ENCODE measurements at places on chromosomes 3 and 15. TPM values are rescaled to one million over a fixed set of nuclear protein-coding genes. Genes with fewer than 3 reads are reported as not detected.
A peak's percentile ranks its signal among the peaks of the same experiment; 100 is the strongest.

COL6A5 gene
- polyA plus RNA-seq = not detected

DNA sequence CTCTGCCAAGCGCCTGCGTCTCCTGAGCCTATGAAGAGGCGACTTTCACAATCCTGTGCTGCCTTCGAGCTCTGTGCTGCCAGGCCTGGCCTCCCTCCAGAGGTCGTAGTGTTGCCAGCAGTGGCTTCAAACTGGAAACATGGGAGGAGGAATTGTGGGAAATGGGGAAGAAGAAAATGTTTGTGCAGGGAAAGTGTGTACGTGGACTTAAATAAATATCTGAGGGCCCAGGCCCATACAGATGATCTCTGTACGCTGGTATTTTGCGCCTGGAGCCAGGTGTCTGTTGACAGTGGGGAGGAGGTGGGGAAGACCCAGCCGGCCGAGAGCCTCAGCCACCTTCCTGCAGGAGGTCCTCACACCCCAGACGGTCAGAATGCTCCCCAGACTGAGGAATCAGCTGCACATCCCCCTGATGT, 44.6 kb downstream of the ZBTB38 start:
- no peak for DNase-seq

MYZAP gene
- 25.2 TPM for polyA plus RNA-seq

DNA sequence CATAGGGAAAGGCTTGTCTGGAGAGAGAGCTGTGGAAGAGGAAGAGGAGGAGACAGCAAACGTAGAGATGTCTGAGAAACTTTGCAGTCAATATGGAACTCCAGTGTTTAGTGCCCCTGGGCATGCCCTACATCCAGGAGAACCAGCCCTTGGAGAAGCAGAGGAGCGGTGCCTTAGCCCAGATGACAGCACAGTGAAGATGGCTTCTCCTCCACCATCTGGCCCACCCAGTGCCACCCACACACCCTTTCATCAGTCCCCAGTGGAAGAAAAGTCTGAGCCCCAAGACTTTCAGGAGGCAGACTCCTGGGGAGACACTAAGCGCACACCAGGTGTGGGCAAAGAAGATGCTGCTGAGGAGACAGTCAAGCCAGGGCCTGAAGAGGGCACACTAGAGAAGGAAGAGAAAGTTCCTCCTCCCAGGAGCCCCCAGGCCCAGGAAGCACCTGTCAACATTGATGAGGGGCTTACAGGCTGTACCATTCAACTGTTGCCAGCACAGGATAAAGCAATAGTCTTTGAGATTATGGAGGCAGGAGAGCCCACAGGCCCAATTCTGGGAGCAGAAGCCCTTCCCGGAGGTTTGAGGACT, 6.9 kb downstream of the MAP1A start:
- DNase-seq = no peak

PEX11A gene
- 19.2 TPM for polyA plus RNA-seq

DNA sequence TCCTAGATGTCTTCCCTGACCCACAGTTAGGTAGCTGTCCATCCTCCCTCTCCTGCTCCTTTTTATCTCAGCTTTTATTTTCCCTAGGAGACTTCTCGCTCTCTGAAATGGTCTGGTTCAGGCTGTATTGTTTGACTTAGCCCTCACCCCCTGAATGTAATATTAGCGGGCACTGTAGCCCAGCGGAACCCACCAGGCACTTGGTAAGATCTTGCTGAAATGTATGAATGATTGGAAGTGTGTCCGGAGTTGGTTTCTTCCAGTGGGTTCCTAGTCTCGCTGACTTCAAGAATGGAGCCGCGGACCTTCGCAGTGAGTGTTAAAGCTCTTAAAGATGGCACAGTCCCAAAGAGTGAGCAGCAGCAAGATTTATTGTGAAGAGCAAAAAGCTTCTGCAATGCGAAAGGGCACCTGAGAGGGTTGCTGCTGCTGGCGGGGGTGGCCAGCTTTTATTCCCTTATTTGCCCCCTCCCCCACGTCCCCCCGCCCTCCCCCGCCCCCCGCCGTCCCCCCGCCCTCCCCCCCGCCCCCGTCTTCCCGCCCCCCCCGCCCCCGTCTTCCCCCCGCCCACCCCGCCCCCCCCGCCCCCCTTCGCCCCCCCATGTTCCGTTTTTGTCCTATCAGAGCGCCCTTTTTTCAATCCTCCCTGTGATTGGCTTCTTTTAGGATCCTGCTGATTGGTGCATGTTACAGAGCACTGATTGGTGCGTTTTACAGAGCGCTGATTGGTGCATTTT, 694 bp upstream of the EEFSEC start:
- no peak for DNase-seq

DNA sequence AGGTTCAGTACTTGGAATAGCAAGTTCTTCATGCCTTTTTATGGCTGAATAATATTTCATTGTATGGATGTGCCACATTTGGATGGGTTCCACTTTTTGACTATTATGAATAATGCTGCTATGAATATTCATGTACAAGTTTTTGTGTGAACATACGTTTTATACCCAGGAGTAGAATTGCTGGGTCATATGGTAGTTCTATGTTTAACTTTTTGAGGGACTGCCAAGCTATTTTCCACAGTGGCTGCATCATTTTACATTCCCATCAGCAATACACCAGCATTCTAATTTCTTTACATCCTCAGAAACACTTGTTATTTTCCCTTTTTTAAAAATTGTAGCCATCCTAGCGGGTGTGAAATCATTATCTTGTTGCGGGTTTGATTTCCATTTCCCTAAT, 76.0 kb upstream of the PRR20G start:
- no peak for DNase-seq

DNA sequence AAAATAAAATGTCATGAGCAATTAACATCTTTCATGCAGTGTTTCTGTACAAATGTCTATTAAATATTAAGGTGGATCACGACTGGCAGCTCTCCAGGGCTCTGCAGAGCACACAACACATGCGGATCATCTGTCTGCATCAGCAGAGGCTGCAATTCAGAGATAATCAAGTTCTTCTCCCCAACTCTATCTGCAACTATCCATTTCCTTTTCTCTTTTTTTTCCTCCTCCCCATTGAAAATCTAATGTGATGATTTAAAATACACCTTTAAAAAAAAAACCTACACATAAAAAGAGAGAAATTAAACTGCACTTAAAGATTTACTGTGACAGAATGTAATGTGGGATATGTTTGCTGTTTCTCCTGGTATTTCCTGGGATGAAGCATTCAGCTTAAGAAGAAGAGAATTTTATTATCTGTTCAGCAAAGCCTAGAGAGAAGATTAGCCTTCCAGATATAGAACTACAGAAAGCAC, 352.6 kb upstream of the CCDC54 start:
- no peak for DNase-seq

GRCh38 chr3:183013856-183014255, 33.5 kb upstream of the DCUN1D1 start:
- no peak for DNase-seq

DNA sequence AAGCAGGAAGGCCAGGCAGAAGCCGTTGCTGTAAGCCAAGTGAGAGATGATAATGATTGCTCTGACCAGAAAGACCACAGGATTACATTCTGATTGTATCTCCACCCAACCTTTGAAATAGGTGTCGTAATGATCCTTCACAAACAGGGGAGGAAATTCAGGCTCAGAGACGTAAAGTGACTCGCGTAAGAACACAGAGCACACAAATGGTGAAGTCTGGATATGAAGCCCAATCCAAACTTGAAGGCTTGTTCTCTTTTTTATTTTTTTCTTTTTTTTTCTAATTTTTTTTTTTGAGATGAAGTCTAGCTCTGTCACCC, 25.3 kb upstream of the PIAS1 start:
- DNase-seq = no peak

DNA sequence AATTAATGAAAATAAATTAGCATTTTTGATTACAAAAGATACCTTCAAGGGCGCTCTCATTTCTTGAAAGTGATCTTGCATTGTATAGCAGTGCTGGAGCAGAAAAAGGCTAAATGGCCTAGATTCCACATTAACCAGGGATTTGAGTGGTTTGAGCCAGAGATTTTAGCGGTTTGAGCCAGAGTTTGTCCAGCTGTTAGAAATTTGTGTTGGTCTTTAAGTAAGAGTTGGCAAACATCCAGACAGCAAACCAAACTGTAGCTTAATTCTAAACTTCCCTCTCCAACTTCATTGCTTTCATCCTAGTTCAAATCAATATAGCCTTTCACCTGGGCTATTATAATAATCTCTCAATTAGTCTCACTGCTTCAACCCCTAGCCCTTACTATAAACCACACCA, 351.7 kb downstream of the IGSF11 start:
- no peak for DNase-seq

- no peak for DNase-seq
Observed at GRCh38 chr3:144402430-144402829, 430.8 kb downstream of the DIPK2A start.

RAD51 gene
- 0.89 TPM for polyA plus RNA-seq

DNA sequence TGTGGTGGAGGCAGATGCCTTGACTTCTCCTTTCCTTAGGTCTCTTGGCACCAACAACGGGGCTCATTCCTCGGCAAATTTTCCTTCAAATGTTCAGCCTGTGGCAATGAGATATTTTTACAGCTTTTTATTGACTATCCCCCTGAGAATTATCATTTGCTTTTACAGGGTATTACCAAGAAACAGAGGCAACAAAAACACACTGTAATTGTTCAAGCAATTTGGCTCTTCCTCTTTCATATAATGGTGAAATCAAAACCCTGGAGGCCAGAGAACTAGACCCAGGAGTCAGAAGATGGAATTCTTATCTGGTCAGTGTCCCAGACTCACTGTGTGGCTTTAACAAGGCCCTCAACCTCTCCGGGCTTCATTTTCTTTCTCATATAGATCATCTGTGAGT, 40.1 kb downstream of the TRIM42 start:
- DNase-seq = no peak

GRCh38 chr3:54322354-54322753, 200.0 kb downstream of the CACNA2D3 start:
- peak; percentile 87 for DNase-seq

CCDC9B gene
- polyA plus RNA-seq = 6.4 TPM
